ENCODE measurements at places on chromosomes 3 and 15.

GRCh38 chr15:45091161-45091560 is 22.8 kb downstream of the DUOX2 start:
- peak; percentile 28 for DNase-seq

GRCh38 chr3:17160597-17160996 is 275.8 kb downstream of the PLCL2 start:
- no peak for DNase-seq

- DNase-seq, result no peak
Observed at GRCh38 chr3:158602227-158602626, 31.2 kb downstream of the MLF1 start.

- DNase-seq, result peak; percentile 79
Observed at GRCh38 chr15:40594429-40594836, 384 bp downstream of the KNL1 start.

DNA sequence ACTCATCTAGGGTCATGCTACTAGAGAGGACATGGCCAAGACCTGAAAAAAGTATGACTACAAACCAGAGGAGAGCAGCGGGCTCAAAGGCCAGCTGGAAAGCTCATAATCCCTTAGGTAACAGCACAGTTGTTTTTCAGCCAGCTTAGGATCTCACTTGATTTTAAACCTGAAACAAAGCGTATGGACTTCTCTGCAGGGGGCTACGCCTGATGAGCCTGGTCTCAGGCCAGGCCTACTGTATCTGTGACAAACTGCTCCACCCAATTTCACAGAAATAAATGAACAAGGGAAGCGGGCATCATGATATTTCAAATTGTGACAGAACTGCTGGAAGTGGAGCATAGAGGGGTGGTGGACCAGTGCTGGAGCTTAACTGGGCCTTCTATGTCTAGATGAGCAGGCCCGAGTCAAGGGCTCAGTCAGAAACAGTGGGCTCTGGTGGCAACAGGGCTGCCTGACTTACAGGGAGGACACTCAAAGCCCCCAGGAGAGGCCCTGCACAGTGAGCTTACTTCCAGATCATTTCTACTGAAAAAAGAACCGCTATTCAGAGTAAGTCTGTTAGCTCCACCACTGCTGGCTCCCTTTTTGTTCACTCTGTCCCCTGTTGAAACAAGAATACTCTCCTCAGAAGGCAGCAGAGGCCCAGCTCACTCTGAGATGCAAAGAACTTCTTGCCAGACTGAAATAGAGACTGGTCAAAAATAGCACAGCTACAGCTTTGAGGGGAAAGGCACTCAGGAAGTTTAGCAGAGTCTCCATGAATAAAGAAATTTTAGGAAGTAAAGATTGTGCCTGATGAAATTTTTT is 47.0 kb downstream of the LRIG1 start:
- DNase-seq, result no peak

- DNase-seq, result no peak
Observed at GRCh38 chr15:56640549-56640948, 92.8 kb downstream of the ZNF280D start.

DNA sequence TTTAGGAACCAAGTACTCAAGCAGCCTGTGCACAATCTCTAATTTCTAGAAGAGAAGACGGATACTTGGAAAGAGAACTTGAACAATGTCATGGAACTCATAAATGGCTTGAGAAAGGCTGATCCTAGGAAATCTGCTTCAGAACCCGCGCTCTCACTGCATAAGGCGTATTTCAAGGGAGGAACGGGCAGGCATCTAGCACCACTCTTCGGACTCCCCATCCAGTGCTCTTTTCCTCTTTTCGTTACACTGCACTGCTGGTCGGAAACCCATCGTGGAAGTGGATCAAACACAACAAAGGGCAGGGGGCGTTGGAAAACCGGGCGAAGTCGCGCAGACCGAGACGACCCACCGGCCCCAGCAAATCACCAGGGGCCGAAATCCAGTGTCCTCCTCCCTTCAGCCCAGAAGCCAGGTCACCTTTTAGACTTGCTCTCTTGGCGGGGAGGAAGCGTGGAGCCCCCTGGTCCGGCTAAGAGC is 539 bp upstream of the TLNRD1 start:
- DNase-seq, result no peak

Data from myocyte (in vitro differentiated cells).